CD4-positive, alpha-beta T cell treated with Interleukin-17A for 4 hours (primary cell): ENCODE measurements at places on chromosomes 4 and X.

DNA sequence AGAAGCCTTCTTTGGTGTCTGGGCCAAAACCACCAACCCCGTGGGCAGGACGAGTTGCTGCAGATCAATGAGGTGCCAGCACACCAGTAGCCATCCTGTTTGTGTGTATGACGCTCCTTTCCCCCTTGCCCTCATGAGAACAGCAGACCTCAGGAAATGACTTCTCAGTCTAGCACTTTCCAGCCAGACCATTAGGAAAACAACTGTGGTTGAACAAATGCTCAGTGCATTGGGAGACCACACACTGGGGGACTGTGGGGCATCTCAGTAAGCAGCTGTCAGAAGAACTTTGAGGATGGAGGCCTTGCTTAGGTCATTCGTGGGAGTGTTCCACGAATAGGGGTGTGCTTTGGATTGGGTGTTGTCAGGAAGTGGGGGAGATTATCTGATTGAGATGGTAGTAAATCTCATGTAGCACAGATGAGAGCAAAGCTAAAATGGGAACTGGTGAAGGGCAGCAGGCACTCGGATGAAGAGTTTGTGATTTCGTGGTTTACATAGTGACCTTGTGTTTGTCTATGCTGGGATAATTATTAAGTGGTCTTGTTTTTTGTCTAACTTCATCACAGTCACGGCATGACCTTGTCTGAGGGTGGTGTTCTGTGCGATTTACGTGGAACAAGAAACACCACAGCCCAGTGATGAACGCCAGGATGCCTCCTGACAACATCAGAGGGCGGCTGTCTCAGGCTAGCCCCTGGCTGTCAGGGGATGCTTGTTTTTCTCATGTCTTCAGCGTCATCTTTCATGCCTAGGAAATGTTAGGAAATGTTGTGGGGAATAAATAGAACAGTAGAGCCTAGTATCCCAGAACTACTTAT, 70.1 kb downstream of the USP46 start:
- DNase-seq = peak; percentile 49

DNA sequence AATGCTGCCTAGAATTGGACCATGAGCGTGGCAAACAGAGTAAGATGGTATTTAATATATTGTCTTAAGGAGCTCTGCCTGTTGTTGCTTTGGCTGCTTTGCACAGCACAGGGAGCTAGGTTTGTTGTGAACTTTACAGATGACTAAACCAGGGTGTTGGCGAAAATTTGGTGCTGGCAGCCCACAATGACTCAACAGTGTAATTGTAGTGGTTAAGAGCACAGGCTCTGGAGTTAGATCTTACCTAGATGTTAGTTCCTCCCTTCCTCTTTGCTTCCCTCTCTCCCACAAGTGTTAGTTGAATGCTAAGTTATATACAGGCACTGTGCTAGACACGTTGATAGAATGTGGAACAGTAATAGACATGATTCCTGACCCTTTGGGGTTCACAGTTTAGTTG, 128.9 kb upstream of the TRPC5 start:
- DNase-seq = no peak

DNA sequence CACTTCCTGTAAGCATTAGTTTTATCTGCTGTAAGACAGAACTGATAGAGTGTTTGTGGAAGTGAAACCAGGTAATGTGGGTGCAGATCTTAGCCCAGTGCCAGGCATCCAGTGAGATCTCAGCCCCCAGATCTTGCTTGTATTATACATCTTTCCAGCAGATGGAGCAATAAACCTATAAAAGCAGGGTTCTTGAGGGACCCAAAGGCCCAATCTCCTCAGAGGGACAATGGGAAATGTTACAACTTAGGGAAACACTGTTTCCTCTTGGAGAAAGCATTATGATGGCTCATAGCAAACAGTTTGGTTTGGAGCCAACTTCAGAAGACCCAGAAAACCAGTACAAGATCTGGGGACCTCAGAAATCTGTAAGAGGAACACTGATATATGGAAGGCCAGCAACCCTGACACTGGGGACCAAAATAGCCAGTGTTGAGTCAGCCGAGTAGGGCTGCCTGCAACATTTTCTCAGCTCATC, 206.3 kb downstream of the SLC7A11 start:
- DNase-seq = no peak

- no peak for DNase-seq
Observed at GRCh38 chrX:11609109-11609508, 56.6 kb downstream of the ARHGAP6 start.

- no peak for DNase-seq
Observed at GRCh38 chr4:85790582-85790981, 315.6 kb downstream of the ARHGAP24 start.

- no peak for DNase-seq
Observed at GRCh38 chr4:159420162-159421057, 317.5 kb downstream of the RAPGEF2 start.

DNA sequence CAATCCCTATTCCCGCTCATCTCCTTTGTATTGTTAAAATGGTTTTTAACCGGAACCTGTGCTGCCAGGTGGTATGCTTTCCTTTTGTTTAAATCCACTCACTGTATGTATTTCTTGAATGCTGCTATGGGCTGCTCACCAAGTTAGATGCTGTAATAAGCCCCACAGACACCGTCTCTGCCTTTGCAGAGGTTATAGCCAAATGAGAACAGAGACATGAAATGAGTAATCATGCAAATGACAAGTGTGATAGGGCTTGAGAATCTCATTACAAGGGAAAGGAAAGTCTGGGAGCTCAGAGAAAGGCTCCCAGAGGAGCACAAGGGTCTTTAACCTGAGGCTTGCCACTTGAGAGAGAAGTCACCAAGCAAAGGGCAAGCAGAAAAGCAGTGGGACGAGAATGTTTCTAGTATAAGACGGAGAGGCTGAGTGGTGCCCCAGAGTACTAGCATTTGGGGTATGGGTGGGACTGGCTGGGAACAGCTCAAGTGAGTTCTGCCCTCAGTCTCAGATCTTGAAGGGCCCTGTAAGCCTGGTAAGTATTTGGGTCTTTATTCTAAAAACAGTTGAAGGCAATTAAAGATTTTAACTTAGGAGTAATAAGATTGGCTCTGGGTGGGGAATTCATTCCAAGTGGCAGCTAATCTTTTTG, 110.8 kb upstream of the H2AZ1 start:
- no peak for DNase-seq

DNA sequence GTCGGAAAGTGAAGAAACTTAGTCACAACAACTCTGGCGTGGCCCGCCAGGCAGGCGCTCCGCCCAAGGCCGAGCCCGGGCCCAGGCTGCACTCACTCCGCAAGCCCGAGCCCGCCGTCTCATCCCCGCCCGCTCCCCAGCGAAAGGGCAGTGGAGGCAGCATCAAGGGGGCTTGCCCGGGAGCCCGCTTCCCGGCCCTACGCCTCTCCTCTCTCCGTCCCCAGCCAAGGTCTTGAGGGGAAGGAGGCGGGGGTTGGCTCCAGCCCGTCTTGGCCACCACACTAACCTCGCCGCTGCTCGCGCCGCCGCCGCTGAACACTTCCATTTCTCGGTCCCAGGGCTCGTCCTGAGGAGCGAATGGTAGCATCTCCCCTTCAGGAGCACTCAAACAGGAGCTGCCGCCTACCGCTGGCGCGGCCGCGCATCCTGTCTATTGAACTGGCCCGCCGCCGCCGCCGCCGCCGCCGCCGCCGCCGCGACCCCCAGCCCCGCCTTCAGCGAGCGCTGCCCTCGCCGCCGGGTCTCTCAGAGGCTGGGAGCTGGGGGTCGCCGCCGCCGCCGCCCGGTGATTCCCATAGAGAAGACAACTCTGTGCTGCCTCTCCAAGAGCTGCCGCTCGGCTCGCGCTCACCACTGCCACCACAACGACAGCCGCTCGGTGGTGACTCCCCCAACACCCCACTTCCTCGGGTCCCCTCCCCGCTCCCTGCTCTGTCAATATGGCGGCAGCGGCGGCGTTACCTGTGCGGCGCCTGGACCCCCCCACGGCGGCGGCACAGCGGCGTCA, at the start of gene RPS6KA6:
Gene RPS6KA6, minus strand, starts transcription at position 667 of the 787 bp plus-strand sequence. Its CDS starts 300 bp downstream, at position 367.
- DNase-seq = no peak

DNA sequence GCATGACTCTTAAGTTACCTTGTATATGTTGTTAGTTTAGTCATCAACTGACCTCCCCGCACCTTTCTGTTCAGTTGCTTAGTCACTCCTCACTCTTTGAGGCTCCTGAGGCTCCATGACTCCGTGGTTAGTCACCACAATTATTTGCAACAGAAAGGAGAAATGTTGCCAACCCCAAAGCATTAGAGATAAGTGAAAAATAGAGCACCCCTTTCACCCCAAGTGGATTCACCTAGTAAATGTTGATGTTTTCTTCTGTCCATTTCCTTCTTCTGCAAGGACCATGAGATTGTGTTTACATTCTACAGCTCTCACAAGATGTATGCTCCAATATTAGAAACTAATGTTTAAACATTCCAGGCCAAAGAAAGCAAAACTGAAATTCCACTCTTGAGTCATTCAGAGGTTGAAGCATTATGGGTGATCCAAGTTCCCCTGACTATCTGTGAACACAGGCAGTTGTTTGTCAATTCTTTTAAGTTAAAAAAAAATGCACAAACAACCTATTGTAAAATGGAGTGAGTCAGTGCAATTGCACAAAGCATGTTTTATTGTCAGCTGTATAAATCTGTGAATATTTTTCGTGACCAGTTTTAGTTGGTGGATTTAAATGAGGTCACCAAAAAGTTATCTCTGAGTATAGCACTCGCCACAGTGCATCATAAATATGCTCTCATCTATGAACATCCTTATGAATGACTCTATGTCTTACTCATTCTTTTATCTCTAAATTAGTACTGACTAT, 552.4 kb upstream of the MAGEB2 start:
- no peak for DNase-seq

- DNase-seq = no peak
Observed at GRCh38 chr4:163818673-163819072, 324.2 kb downstream of the TMA16 start.

DNA sequence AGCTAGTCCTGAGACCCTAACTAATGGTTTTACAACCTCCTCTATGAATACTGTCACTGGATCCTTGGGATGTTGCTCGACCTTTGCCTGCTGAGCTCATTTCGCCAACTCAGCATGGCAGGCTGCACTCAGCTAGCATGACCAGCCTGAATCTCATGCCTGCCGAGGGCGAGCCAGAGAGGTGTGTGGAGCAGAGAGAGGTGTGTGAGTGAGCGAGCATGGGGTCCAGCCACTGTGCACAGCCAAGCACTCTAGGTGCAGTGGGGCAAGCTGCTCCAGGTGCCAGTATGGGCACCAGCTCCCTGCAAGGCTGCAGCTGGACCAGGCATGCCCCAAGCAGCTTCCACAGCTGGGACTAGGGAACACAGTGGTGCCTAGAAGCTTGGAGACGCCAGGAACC, 410.9 kb downstream of the PCDH10 start:
- no peak for DNase-seq

DNA sequence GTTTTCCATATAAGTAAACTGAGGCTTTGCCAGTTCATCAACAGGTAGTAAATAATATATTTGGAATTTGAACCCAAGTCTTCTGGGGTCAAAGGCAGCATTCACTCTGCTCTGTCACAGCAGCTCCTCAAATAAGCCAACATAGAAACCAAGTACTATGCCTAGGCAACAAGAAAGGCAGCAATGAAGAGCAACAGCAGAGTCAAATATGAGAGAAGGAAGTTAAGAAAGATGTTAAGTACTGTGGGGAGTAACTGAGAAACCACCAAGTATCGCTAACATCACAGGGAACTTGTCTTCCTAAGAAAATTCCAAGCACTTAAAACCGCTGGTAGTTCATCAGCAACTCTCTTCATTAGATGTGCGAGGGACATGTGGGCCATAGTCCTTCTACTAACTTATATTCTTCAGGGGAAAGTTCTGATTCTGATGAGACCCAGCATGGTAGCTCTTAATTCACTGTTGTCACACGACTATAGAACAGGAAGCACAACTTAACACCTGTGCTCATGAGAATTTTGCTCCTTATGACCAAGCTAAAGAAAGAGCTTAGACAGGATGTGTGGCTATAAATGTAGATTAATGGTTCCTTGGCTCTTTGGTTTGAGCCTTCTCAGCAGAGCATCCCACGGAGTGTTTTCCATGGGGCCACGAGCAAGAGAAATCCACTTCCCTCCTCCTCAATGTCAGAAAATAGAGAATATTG, 107.8 kb downstream of the AR start:
- no peak for DNase-seq

DNA sequence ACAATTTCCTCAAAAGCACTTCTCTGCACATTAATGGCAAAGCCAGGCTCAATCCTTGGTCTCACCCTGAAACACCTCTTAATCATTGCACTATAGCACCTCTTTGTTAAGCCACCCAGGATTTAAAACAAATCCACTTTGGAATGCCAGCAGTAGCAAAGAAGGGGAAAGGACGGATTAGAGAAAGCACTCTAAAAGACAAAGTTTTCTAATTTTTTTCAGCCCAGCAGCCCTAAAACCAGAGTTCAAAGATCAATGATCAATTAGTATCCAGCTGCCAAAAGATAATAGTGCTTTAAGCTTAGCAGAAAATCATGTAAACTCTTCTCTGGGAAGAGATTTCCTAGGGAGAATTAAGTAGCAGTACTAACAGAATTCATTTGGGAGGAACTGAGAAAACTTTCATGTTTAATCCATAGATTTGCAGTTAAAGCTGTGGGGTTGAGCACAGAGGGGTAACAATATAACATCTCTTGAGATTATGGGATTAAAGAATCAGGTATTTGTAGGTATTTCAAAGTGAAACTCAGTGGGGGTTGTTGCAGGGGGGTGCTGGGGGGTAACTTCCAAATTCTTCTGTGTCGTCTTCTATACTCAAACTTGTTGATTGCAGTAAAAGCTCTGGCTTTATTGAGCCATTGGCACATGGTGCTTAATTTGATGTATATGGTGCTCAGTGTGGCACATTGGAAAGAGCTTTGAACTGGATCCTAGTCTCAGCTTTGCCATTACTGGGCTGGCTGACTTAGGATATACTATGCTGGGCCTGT, 61.8 kb downstream of the LRRC66 start:
- no peak for DNase-seq

GRCh38 chr4:70714079-70714887, 7.5 kb upstream of the RUFY3 start:
- DNase-seq = no peak

DNA sequence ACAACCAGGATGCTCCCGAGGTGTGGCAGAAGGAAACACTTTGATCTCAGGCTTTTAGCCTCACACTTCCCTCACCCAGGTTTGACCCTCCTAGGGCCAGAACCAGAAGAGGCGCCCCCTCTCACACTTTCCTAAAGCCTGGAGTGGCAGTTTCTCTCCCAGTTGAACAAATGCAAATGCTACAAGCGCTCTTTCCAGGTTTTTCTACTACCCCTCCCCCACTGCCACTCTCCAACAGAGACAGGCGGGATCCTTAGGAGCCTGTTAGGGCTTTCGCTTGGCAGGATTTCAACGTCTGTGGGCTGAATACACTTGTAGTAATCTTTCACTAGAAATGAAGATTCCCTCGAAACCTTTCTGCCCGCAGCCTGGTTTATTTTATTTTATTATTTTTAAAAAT, 2.4 kb downstream of the TSC22D3 start:
- DNase-seq = no peak

DNA sequence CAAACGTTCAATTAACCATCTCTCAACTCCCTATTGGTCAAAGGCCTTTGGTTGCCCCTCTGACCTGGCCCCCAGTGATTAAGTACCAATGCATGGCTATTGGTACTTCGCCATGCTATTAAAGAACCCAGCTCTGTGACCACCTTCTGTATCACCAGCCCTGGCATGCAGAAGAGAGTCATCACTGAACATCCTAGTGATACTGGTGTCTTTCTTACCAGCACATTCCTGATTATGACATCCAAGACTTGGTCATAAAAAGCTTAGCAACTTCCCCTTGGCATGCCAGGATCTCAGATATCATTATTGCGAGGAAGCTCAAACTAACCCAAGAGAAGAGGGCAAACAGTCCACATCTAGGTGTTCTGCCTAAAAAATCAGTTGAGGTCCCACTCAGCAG, 122.3 kb upstream of the OTUD4 start:
- no peak for DNase-seq
